ENCODE measurements at places on chromosomes 7 and 10.

DNA sequence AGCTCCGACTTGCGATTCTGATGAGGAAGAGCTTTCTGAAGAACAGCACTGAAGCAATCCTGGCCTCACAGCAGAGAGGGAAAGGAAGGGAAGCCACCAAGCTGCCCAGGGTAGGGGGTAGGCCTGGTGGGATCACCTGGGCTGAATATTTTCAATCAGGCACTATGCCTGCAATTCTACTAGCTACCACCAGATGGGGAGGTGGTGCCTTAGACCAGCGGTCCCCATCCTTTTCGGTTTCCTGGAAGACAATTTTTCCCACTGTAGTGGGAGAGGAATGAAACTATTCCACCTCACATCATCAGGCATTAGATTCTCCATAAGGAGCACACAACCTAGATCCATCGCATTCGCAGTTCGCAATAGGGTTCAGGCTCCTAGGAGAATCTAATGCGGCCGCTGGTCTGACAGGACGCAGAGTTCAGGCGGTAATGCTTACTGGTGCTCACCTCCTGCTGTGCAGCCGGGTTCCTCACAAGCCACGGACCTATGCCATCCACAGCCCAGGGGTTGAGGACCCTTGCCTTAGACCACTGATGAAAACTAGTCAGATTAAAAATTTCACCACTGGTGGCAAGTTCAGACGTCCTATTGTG is 2.7 kb downstream of the LRRC20 start:
- no peak for DNase-seq

DNA sequence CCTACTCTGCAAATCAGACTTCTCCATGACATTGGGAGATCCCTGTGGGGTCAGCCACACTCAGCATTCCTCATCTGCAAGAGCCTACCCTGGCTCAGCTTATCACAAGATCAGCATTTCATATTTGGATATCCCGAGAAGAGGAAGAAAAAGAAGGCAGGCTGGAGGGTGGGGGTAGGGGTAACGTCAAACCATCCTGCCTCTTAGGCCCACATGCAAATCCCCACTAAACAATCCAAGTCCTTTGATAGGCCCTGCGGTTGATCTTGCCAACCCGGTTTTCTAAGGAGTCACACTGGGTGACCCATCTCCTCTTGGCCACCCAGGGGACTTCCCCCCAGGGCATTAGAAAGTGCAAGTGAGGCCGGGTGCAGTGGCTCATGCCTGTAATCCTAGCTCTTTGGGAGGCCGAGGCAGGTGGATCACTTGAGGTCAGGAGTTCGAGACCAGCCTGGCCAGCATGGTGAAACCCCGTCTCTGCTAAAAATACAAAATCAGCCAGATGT is 128.0 kb upstream of the CALN1 start:
- no peak for DNase-seq

GRCh38 chr7:18762189-18762588 is 266.6 kb downstream of the HDAC9 start:
- peak; percentile 70 for DNase-seq

- no peak for DNase-seq
Measured at GRCh38 chr10:77850620-77851231, 75.8 kb downstream of the DLG5 start.

GRCh38 chr7:155181768-155182167 is 111.6 kb downstream of the HTR5A start:
- no peak for DNase-seq

DNA sequence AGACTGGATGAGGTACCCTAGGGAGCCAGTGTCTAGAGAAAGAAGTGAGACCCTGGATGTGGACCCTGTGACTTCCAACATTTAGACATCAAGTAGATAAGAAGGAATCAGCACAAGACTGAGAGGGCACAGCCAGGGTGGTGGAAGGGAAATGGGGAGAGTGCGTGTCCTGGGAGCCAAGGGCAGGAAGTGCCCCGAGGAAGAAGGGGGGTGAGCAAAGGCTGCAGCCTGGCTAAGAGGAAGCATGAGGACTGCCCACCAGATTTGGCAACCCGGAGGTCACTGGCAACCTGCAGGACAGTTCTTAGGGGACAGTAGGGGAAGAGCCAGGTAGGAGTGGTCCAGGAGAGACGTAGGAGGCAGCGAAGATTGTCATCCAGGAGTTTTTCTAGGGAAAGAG is 14.8 kb downstream of the COL13A1 start:
- DNase-seq = no peak

DNA sequence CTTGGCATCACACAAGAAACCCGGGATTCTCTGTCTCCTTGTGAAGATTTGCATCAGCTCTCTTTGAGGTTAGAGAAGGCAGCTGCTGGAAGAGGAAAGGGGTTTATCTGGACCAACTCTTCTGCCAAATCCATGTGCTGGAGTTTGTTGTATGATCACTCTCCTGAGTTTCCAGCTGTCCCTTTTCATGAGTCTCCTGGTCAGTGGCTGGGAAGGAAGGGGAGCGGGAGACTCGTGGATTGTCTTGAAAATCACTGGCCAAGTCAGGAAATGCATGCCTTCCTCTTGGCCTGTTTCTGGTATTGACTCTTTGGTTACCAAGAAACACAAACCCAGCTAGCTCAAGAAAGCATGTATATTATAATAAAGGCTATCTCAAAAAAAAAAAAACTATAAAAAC is 38.8 kb downstream of the TACR2 start:
- DNase-seq = no peak

DNA sequence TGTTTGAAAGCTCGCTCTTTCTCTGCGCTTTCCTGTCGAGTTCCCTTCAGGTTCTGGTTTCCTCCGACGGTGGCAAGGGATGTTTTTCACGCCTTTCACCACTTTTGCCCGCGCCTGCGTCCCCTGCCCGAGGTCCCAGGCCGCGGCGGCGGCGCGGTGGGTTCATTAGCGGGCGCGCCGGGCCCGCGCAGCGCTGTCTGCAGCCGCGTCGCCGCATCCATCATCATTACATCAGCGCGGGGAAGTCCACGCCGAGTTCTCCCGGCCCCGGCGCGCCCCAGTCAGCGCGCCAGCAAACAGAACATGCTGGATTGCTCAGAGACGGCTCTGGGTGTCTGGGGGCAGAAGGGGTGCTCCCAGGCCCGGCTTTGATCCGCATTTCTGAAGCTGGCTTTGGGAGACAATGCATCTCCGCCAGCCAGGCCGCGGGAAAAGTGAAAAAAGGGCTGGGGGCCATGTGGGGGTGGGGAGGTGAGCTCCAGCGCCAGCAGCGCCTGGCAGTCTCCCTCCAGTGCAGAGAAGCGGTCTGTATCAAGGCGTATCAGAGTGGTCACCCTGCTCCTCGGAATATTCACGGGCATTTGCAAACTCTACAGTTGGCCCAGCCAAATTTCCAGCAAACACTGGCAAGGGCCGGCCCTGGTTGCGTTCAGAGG is 8.9 kb downstream of the GLI3 start:
- no peak for DNase-seq

- DNase-seq = no peak
Measured at GRCh38 chr7:126489874-126490273, 762.9 kb downstream of the GRM8 start.

DNA sequence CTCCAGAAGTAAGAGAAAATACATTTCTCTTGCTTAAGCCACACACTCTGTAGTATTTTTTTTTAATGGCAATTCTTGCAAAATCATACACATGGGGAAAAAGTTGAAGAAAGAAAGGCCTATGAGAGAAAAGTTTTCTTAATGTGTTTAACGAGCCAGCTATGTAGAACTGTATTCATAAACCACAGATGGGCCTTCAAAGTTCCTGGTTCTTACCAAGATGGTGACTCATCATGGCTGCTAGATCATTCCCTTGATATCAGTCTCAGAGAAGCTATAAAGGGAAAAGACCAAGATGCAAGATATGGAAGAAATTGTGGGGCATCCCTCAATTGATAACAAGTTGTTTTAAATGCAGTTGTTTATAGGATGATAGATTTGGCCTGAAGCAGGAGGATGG is 992.7 kb upstream of the MBL2 start:
- DNase-seq = peak; percentile 23

- no peak for DNase-seq
Measured at GRCh38 chr10:93600446-93601145, 439 bp downstream of the RBP4 start.

DNA sequence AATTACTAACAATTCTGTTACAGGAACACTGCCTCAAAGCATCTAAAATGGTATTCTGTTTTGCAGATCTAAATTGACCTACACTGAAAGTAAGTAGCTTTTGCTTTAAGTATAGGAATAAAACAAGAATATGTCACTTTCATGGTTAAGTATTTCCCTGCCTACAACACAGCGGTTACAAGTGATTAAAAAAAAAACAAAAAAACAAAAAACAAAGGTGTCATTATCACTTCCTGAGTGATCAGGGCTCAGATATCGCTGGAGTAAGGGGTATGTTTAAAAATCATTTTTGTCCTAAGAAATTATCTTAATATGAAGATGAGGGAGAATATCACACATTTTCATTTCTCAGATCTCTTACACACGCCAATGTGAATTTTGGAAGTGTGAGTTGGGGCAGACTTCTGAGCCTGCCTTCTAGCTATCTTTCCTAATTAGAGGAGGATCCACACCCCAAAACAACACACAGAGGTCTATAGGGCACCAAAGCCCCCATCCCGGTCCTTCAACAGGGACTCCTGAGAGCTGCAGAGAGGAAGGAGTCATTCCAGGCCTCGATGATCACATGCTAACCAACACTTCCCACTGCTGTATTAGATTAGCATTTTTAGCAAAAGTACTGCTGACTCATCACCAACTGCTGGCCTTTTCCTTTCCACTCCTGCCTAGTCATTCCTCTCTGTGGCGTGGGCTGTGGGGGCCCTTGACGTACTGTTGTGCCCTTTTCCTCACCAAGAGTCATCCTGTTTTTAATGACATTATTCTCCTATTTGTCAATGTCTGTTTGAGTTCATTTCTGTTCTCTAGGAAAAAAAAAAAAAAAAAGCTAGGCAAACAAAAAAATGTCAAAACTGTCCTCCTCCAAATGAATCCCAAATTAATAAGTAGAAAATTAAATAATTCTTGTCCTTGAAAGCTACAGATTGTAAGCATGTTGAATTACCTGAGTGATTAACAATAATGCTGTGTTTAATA is 31.2 kb downstream of the PRTFDC1 start:
- peak; percentile 93 for DNase-seq

GRCh38 chr7:98232799-98233198 is 19.2 kb downstream of the TECPR1 start:
- DNase-seq = no peak

GRCh38 chr7:158682456-158682855 is 22.1 kb downstream of the NCAPG2 start:
- DNase-seq = no peak

DNA sequence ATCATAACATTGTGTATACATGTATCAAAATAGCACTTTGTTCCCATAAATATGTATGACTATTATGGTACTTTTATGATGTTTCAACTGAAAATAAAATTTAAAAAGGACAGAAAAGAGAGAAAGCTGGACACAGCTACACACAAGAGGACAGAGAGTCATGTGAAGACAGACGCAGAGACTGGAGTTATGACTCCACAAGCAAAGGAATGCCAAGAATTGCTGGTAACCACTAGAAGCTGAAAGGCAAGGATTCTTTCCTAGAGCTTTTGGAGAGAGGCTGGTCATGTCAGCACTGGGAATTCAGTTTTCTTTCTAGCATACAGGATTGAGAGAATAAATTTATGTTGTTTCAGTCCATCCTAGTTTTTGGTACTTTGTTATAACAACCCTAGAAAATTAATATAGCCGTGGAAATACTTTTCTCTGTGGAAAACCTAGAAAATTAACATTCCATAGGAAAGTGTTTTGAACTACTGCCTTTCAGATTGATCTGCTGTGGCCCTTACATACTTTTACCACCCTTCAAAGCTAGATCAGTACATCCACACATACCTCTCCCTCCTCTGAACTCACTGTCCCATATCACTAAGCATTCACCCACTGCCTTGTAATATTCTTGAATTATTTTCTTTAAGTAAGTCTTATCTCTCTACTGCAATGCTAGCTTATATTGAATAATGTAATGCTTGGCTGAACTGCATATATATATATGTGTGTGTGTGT is 575.3 kb downstream of the IPMK start:
- peak; percentile 84 for DNase-seq

DNA sequence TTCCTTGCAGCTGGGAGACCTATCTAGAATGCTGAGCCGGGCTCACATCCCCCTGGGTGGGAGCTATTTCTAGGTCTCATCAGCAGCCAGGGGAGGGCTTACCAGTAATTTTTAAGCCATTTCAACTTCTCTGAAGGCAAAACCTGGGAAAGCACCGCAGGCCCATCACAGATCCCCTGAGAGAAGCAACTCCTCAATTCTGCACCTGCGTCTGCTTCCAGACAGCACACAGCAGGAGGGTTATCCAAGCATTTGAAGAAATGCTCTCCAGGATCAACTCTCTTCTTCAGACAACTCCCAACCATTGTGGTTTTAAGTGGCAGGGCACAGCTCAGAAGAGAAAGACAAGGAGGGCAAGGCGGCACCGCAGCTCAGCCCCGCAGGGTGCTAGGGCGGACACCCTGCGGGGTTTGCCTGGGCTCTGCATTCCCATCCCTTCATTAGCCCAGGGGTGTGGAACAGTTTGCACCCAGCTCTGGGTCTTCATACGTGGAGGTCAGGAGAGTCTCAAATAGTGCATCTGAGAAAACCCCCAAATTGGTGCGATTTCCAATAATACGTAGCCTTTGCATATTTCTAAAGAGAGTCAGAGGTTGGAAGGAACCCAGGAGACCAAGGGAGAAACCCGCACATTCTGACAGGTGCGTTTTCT is 618.7 kb downstream of the DNAJB6 start:
- no peak for DNase-seq

- DNase-seq = no peak
Measured at GRCh38 chr10:59177836-59178235, 1.4 kb downstream of the PHYHIPL start.

GRCh38 chr10:121823993-121824463 is 103.8 kb downstream of the ATE1 start:
- DNase-seq = peak; percentile 29

- DNase-seq = peak; percentile 34
Measured at GRCh38 chr7:46129831-46130230, 208.8 kb upstream of the IGFBP3 start.

DNA sequence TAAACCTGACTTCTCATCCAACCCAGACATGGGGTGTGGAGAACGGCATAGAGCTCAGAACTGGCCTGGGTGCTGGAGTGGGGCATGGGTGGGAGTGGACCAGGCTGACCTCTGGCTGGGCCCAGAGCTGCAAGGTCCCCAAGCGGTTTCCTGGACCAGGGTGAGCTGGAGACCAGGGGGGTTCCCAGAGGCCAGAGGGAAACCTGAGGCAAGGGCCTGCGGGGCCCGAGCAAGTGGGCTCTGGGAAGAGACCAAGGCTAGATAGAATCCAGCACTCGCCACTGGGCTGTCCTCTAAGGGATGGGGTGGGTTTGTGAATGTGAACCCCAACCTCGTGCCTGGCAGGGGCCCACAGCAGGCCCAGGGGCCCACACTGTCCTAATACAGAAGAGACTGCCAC is 39.4 kb upstream of the RET start:
- no peak for DNase-seq

Measured in A172 (cell line).